ENCODE measurements at places on chromosomes 1 and 21.

GRCh38 chr1:2984399-2985061 is 36.7 kb upstream of the ACTRT2 start:
- no peak for DNase-seq

GRCh38 chr1:45531873-45532272 is 10.2 kb upstream of the PRDX1 start:
- no peak for DNase-seq

DNA sequence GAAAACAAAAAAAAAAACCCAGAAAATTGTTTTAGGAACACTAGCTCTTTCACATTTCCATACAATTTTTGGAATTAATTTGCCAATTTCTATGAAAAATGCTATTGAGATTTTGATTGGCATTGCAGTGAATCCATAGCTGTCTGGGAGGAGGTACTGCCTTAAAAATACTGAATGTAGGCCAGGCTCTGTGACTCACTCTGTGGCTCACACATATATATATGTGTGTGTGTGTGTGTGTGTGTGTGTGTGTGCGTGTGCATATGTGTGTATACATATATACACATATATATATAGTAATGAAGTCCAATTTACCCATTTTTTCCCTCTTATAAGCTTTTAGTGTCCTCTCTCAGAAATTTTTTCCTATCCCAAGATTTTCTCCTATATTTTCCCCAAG is 214.2 kb upstream of the DMRTA2 start:
- DNase-seq = no peak

GRCh38 chr1:69459244-69459643 is 108.5 kb upstream of the LRRC7 start:
- no peak for DNase-seq

DNA sequence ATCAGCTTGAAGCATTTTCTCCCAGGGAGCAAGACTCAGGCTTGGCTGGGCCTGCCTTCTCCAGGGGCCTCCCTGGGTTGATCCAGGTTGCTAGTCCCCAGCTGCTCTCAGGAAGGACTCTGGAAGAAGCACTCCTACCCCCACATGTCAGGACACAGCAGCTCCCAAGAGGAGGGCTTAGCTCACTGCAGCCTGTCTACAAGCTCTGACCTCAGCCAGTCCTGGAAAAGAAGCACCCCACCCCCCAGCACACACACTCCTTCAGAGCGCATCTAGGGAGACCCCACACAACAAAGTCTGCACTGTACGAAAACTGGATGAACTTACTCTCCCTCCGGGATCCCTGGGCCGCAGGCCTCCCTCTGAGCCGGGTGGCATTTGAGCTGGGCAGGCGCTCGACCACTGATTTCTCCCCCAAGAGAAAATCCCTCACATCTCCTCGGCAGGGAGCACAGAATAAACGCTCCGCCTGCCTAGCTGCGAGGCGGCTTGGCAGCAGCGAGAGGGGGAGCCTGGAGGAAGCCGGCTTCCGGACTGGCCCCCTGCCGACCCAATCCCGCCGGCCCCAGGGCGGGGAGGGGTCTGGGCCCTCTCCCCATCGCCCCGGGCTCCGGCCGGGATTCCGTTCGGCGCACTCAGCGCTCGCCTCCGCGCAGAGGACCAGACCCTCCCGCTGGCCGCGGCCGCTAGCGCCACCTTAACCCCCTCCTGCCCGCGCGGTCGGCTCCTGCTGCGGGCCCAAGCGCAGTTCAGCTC is at the start of gene KCNA2:
Gene KCNA2, minus strand, starts transcription at position 458 of the 756 bp plus-strand sequence. CDS start 1,576 bp downstream, outside the sequence.
- DNase-seq = no peak

DNA sequence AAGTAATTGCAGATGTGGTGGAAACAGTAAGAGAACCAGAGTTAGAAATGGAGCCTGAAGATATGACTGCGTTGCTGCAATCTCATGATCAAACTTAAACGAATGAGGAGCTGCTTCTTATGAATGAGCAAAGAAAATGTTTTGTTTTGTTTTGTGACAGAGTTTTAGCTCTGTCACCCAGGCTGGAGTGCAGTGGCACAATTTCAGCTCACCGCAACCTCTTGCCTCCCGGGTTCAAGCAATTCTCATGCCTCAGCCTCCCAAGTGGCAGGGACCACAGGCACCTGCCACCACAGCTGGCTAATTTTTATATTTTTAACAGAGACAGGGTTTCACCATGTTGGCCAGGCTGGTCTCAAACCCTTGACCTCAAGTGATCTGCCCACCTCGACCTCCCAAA is 53.3 kb upstream of the NFASC start:
- DNase-seq = no peak

GRCh38 chr1:166692346-166692745 is 146.9 kb upstream of the POGK start:
- DNase-seq = no peak

GRCh38 chr1:33014464-33015163 is 22.1 kb downstream of the AK2 start:
- DNase-seq = no peak

DNA sequence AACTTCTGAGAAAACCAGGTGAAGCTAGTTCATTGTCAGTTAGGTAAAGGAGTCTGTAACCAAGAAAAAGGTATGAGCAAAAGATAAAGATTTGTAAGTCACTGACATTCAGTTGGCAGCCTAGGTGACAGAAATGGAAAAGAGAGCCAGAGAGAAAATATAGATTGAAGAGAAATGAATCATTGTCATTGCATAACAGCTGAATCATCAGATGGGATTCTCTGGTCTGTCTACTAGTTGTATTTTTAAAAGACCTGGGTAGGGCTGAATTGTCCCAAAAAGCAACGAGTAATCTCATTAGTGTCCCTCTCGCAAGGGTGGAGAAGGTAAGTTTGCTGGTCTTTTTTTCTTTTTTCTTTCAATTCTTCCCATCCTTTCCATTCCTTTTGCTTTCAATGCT is 36.6 kb downstream of the PTGS2 start:
- DNase-seq = no peak

DNA sequence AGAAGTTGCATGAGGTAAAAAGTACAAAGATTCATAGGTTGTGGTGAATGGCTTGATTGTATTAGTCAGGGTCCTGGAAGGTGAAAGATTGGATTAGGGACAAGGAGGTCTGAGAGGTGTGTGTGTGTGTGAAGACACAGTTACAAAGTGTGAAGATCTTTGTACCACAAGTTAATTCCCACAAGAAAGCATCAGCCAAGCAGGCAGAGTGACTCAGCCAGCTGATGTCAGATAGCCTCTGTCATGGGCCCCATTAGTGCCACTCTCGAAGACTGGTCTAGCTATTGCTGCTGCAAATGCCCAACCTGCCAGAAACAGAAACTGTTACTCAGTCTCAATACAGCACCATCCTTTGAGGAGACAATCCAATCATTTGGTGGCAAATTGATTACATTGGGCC is 96.5 kb downstream of the DTL start:
- no peak for DNase-seq

GRCh38 chr1:208431721-208432120 is 187.5 kb upstream of the PLXNA2 start:
- no peak for DNase-seq
